T-helper 17 cell (primary cell): ENCODE measurements at places on chromosomes 4 and X.

DNA sequence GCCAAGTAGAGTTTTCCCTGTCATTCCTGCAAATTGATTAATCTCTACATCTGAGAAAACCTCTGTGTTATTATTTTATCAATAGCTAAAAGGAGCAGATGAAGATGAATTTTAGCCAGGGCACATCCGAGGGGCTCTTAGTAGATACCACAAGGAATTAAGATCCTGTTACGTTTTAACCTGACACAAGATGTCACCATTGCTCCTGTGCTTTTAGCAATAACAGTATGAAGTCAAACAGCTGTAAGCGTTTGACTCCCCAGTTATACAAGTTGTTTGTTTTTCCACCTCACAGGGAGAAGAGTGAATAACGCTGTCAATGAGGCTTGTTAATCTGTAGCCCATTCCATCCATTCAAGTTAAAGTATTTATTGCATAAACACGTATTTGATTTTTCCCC is 76.0 kb upstream of the AP1S2 start:
- DNase-seq, result no peak

- no peak for DNase-seq
These were observed 29.9 kb upstream of the PCDH19 start for GRCh38 chrX:100440006-100440405.

DNA sequence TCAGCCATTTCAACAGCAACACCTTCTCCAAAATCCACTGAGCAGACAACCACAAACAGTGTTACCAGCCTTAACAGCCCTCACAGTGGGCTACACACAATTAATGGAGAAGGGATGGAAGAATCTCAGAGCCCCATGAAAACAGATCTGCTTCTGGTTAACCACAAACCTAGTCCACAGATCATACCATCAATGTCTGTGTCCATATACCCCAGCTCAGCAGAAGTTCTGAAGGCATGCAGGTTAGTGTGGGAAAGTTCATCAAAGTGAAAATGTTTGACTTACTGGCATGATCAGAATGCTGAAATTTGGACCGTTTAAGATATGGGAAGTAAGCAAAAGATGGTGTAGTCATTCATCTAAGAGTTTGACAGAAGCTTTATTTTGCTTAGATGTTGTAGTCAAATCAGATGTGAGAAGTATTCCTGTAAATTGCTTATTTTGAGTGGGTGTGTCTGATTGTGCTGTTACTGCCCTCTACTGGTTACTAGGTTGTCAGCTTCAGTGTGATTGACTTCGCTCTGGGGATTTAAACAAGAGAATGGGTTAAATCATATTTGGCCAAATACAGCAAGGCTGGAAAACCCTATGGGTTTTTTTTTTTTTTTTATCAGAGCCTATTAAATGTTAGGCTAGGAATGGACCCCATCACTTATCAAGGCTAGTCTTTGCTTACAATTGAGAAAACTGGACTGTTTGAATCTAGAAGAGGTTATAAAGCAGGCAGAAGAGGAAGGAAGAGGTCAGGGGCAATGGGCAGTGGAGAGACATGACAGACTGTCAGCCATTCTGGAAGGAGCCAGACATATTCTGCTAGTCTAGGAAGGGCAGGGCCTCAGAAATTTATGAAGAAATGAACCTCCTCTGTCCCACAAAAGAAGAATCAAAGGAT is 130.3 kb downstream of the DIPK2B start:
- no peak for DNase-seq

DNA sequence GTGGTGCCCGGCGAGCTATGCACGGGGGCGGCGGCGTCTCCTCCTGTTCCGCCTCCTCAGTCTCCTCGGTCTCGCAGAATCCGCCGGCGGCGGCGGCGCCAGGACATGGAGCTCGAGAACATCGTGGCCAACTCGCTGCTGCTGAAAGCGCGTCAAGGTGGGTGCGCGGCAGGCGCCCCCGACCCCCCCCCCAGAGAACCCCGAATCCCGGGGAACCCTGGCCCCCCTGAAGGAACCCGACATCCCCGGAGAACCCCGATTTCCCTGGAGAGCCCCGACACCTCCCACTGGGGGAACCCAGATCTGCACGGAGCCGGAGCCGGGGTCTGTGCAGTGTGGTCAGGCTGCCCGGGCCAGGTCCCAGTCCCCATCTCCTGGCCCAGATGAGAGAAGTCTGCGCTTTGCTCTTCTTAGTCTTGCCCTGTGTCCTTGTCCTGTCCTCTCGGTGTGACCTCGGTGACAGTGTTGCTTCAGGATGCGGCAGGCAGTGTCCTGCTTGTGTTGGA is 648 bp downstream of the GRK4 start:
- DNase-seq, result no peak

- no peak for DNase-seq
These were observed 16.2 kb upstream of the NAT8L start for GRCh38 chr4:2042947-2043395.
